ENCODE measurements at places on chromosomes 3 and 15.

DNA sequence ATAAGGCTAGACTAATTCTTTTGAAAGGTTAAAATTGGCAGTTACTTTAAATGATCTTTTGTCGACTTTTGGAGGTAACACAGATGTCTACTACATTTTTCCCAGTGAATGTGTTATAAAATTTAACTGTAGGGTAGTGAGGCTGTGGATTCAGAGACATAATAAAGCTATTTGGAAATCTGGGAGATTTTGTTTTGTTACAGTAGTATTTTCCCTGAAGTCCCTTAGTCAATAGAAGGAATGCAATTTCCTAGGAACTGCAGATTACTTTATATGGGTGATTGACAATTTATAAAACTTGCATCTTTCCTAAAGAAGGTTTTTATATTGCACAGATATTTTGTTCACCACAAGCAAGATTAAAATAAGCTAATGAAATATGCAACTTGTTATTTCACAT, 96.9 kb downstream of the ALCAM start:
- no peak for DNase-seq

GRCh38 chr15:75551091-75551490, 28.0 kb downstream of the PTPN9 start:
- DNase-seq: no peak

- no peak for DNase-seq
These were observed 117.8 kb downstream of the XXYLT1 start for GRCh38 chr3:195153130-195153529.

GRCh38 chr15:28861031-28861534, 12.6 kb upstream of the GOLGA6L7 start:
- DNase-seq: no peak

DNA sequence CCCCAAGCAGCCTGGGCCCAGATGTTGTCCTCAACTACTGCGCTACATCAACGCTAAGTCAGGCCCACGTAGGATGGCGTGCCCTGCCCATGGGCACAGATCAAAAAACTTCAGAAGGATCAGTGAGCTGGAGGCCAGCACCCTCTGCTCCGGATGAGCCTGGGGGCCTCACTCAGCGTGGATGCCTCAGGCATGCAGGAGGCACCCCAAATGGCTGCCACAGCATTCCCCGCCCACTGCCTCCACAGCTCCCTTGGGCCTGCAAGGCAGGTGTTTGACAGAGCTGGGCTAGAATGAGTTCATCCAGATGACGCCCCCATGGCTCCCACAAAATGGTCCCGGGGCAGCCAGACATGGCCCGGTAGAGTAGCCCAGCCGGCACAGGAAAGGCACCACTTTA, 7.1 kb downstream of the ATP2B2 start:
- no peak for DNase-seq

All from stimulated activated CD4-positive, alpha-beta T cell treated with anti-CD3 and anti-CD28 coated beads, Interleukin-15, amount 100 ng/mL, for 48 hours (primary cell).